ENCODE measurements at places on chromosomes 16 and 17.

- DNase-seq = no peak
Observed at GRCh38 chr17:15267996-15268395, 2.9 kb upstream of the PMP22 start.

- no peak for DNase-seq
Observed at GRCh38 chr16:576823-577201, 7.0 kb downstream of the PIGQ start.

- DNase-seq = peak; percentile 80
Observed at GRCh38 chr17:30519707-30520106, 42.5 kb downstream of the GOSR1 start.

- no peak for DNase-seq
Observed at GRCh38 chr16:88991813-88992350, 14.9 kb upstream of the CBFA2T3 start.

- DNase-seq = no peak
Observed at GRCh38 chr17:71176331-71176730, 944.5 kb upstream of the SOX9 start.
